ENCODE measurements at places on chromosomes 7 and 10.

GRCh38 chr10:105278439-105278838, 637.3 kb downstream of the SORCS3 start:
- DNase-seq = no peak

DNA sequence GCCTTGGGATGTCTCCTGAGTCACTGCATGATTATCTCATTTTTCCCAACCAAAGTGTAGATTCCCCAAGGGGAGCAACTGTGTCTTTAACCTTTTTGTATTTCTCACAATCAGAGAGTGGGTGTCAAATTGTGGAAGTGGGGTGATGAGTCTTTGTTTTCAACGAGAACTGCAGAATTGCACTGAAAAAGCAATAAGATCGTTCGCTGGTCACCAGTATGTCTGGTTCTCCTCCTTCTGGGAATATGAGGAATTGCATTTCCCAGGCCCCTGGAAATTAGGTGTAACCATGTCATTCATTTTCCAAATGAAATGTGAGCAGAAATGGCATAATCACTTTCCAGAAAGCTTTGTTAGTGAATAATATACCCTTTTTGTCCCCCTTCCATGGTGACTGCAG, 326.9 kb downstream of the GPAM start:
- DNase-seq = no peak

DNA sequence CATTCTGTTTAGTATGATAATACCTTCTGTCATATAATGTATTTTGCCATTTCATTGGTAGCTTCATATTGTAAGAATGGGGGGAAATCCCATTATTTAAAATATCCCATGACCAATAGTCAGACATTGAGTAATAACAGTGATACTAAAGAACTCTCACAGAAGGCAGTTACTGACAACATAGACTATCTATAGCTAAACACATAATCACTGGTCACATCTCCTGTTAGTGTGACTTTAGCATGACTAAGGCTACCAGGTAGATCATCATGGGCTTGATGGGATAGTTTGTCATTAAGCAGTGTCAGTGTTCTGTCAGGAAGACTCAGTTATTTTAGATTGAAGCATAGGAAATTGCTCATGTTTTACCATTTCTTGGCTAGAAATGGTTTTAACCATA, 16.4 kb downstream of the OPN1SW start:
- no peak for DNase-seq

DNA sequence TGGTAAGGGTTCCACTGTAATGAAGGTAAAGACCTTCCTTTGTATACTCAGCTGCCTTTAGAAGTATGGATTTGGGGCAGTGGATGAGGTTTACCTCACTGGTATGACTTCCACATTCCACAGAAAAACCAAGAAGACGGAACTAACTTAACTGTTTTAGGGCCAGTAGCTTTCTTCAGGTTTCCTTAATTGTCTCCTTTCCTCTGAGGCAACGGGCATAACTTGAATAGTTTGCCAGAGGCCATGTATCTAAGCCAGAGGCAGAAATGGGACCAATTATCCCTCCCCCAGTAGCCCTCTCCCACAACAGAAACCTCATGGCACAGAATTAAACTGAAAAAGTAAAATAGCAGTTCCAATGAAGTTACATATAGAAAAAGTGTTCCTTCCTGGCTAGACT, 281.7 kb downstream of the PHTF2 start:
- no peak for DNase-seq

DNA sequence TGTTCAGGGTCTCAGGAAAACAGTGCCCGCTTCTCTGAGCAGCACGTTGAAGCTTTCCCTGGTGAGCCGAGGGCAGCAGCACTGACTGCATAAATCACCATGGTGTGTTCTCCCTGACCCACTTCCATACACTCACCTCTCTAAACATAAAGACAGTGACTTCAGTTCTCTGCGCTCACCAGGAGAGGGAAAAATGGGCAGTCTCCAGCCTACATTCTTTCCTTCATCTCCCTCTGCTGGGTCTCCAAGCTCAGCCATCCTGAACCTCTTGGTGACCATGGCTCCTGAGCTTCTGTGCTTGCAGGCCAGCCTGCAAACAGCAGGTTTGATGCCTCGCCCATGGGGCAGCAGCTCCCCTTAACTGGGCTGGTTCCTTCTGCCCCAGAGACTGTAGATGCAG, 236.6 kb upstream of the ZNF32 start:
- no peak for DNase-seq

DNA sequence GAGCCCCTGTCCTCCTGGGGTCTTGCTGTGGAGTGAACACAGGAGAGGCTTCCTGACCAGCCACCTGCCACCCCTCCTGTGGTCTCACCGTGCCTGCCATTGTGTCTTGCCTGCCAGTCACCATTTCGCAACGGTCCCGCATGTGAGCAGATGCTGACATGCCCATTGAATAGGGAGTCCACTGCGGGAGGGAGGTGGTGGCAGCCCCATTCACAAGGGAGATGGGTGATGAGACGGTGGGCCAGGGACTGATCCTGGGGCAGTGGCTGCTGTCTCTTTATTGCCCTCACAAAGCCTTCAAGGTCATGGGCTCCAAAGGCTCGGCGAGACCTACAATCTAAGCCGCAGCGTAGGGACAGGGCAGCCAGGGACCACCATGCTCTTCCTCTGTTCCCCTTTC, 76.0 kb upstream of the NPTX2 start:
- no peak for DNase-seq

- no peak for DNase-seq
These were observed 11.5 kb downstream of the OR6B1 start for GRCh38 chr7:144011458-144012230.

DNA sequence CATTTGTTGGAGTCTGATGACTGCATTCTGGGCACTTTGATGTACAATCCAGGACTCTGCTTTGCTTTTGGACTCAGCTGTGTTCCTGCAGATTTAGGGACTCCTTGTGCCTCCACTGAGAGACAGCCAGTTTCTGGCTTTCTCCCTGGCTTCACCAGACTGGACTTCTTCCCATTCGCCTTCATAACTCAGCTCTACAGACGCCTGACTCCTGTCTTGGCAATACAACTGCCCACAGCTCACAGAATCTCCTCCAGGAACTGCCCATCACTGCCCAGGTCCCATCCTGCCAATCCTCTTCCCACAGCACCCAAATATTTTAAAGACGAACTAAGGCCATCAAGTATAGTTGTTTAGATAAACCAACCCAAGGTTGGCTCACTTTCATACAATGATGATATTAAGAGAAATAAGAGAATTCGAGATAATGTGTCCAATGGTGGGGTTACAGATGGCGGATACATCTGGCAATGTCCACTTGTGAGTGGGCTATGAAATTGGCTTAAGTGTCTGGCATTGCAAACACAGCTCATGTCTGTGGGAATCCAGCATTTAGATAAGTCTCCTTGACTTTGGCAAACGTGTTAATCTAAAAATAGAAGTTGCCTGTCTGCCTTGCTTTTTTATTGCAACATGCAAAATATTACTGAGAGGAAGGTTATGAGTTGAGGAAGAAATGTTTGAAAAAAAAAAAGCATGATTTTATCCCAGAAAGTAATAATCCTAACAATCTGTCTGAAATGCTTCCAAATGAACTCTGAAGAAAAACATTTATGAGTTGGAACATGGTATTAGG, 95.1 kb downstream of the ITGA8 start:
- DNase-seq = peak; percentile 62

DNA sequence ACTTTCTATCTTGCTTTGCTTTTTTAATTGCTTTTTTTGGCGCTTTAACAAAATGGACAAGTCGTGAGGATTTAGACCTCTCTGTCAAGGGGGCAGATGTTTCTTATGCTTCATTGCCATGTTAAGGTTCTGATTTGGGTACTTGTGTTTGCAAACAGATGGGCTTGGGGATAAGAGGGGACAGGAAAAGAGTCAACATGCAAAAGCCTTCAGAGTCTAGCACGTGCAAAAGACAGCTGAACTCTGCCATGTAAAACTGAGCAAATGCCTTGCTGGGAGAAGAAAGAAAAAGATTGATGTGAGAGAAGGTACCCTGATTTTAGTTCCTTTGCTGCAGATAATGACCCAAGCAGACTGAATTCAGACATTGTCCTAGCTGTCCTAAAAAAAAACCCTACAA, 173.1 kb downstream of the KIAA1217 start:
- no peak for DNase-seq

DNA sequence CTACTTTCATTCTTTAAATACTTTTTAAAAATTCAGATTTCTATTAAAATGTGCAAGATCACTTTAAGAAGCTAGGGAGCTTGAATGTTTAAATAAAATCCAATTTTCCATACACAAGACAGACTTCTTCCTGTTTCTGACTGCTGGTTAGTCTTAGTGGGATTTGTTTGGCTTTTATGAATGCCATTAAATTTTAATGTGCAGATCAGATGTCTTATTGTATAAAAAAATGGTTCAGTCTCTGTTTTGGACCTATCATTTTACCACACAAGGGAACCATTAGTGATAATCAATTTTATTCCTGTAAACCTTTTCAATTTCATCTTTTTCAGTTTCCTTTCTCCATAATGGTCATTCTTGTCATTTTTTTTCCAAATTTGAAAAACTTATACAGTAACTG, 63.2 kb downstream of the VCL start:
- DNase-seq = no peak

DNA sequence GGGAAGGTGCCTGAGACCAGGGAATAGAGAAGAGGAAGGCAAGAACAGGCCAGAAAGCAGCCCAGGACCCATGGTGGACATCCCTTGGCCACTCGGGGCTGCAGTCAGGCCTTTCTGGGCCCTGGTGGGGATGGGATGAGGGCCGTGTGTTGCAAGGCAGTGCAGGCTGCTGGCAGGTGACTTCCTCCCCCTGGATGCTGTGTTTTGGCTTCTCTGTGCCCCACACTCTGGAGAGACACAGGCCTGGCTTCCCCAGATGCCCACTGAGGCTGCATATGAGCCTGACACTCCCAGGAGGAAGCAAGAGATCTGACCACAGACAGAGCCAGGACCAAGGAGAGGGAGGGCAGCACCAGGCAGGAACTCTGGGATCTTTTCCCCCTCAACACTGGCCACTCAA, 39.9 kb downstream of the ANXA8 start:
- DNase-seq = no peak

GRCh38 chr10:5064656-5065055, 29.6 kb upstream of the AKR1C3 start:
- DNase-seq = peak; percentile 52

GRCh38 chr10:119542988-119543813, 682 bp upstream of the RGS10 start:
- peak; percentile 45 for DNase-seq

GRCh38 chr7:47803846-47804245, 144.4 kb downstream of the PKD1L1 start:
- no peak for DNase-seq

GRCh38 chr7:15559416-15559928, 2.3 kb downstream of the AGMO start:
- DNase-seq = no peak

GRCh38 chr7:144725070-144725469, 110.8 kb downstream of the TPK1 start:
- DNase-seq = no peak

DNA sequence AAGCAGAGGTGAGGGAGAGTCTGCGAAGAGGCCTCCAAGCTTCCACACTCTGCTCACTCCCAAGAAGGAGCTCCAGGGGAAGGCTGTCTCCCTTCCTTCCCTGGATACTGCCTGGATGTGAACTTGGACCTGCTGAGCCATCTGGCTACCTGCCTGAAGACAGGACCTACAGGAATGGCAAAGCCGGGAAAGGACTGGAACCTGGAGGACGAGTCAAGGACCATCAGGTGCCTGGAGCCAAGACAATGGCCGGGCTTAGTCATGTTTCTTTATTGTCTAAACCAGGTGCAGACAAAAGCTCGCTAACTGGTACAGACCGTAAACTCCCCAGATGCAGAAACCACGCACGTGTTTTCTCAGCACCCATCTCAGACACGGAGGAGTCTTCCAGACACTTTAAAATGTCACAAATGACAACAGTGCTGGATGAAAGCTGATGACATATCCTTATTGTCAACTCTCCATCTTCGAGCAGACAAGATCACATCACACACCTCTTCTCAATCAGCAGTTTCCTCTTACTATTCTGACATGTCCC, 12.1 kb downstream of the ASB13 start:
- no peak for DNase-seq

DNA sequence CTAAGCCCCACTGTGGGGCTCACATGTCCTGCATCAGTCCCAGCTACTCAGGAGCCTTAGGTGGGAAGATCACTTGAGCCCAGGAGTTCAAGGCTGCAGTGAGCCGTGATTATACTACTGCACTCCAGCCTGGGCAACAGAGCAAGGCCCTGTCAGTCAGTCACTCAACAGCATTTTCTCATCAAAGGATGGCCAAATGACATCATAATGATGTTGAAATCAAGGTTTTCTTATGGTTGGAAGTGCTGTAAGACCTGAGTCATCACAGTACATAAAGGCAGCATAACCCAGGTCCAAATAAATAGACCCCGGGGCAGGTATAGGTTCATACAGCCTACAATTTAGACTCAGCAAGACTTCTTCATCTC, 341.1 kb downstream of the PARD3 start:
- peak; percentile 86 for DNase-seq

DNA sequence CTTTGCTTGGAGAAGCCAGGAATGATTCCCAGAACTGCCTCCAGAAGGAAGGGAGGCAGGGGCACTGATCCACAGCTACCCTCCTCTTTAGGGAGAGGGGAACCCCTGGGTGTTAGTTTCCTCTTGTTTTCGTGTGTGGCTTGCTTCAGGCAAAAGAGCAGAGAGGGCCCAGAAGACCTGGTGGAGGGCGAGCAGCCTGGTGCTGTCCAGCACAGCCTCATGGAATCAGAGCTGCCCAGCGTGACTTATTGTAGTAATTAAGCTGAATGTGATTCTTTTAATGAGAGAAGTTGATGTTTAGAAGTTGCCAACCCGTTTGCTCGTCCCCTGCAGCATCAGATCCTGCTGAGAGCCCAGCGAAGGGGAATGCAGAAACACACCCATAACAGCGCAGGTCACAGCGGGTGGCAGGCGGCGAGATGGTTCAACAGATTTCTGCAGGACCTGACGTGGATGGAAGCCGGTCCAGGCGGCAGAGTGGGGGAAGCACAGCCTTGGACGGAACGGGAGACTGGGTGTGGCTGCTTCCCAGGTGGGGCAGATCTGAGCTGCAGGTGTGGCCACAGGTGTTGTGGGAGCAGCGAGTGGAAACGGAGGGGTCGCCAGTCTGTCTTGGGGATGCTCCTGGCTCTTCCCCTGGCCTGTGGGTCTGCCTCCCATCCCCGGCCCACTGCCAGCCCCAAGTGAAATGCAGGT, 53.7 kb upstream of the SHH start:
- DNase-seq = no peak

DNA sequence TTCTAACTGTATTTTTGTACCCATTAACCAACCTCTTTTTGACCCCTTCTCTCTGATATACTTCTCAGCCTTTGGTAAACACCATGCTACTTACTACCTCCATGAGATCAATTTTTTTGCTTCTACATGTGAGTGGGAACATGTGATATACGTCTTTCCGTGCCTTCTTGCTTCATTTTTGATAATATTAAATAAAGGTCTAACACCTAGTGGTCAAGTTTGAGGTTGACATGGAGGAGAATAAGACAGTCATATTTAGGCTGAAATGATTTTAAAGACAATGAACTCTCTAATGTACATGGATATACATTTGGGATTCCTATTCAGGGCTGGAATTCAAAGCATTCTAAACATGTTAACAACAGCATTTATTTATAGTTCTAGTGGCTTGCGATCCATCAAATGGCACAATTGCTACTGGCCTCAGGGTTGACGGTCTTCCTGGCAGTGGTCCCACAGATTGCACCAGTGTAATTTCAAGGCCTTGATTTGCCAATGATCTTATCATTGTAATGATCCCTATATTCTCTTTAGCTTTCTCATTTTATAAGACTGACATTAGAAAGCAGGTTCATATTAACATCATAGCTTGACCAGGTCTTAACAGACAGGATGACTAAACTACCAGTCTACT, 315.9 kb upstream of the ETV1 start:
- no peak for DNase-seq

- DNase-seq = no peak
These were observed 8.1 kb downstream of the CRYGN start for GRCh38 chr7:151431768-151432311.

GRCh38 chr7:76272851-76273497, 29.5 kb upstream of the HSPB1 start:
- no peak for DNase-seq

Data from iris pigment epithelial cell (primary cell).